ENCODE measurements at places on chromosomes 12 and 14.

- DNase-seq: no peak
Measured at GRCh38 chr14:52954346-52955214, 3.7 kb upstream of the FERMT2 start.

DNA sequence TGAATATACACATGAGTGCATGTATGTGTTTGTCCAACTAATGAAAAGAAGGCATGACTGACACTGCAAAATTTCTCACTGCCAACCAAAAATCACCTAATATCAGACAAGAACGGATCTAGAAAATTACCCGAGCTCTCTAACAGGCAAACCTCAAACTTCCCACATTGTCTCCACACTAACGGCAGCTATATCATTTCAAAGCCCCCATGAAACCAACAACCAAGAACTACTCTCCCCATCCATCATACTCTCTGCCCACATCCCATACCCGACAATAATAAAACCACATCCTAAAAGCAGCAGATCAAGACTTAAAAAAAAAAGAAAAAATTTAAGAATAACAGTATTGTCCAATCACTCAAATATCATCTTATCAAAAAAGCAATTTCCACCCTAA, 227.1 kb downstream of the CEP128 start:
- DNase-seq: no peak

DNA sequence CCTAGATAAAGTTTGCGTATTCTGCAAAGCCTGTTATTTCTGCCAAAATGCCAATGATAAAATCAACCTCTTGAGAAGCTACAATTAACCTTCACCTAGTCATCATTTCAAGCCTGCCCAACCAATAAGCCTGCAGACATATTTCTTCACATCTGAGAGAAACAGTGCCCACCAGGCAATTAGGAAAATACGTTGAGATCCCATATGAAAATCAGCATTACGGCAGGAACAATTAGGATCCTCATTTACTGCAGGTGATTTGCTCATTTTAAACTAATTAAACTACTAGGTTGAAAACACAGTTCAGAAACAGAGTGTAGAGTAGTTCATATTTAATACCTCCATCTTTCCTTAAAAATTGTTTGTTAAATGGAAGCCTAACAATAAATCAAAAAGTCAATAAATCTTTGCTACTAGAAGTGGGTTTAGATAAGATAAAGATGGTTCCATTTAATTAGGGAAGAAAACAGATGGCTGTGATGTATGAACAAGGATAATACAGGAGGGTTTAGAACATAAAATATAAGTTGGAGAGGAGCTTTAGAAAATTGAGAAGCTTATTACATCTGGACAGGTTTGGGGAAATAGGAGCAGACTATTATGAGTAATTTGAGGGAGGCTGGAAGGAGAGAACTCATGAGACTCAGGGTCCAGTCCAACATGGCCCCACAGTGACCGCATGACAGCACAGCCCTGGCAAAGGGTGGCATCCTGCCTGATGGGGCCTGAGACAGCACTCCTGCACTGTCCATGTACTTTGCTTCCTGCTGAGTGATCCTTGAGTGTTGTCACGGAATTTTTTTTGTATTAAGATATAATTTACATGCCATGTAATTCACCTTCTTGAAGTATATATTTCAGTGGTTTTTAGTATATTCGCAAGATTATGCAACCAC, 26.9 kb upstream of the PYGL start:
- DNase-seq: no peak

- peak; percentile 68 for DNase-seq
Measured at GRCh38 chr14:94771906-94772490, 2.1 kb upstream of the GSC start.

DNA sequence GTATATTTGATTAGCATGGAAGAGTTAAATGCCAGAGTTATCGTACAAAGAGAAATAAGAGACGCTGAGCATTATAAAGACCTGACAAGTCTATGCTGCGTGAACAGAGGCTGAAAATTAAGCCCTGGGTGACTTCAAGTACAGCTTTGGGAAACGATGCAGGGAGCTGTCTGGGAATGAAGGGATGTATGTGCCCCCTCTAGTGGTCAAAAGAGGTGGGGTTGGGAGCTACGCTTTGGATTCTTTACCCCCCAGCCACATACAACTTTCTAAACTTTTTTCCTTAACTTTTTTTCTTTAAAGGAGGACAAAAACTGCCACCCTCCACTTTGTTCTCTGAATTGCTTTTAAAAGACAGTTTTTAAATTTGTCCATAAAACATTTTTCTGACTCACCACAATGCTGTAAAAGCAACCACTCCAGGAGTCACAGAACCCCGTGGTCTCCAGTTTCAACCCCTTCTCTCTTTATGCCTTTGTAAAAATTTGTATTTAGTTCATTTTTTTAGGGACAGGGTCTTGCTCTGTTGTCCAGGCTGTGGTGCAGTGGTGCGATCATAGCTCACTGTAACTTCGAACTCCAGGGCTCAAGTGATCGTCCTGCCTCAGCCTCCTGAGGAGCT, 59.4 kb downstream of the ZNF664 start:
- DNase-seq: peak; percentile 82

- DNase-seq: no peak
Measured at GRCh38 chr14:73776194-73776537, 62.0 kb upstream of the PNMA1 start.

- DNase-seq: no peak
Measured at GRCh38 chr14:33692762-33693161, 258.1 kb downstream of the EGLN3 start.

DNA sequence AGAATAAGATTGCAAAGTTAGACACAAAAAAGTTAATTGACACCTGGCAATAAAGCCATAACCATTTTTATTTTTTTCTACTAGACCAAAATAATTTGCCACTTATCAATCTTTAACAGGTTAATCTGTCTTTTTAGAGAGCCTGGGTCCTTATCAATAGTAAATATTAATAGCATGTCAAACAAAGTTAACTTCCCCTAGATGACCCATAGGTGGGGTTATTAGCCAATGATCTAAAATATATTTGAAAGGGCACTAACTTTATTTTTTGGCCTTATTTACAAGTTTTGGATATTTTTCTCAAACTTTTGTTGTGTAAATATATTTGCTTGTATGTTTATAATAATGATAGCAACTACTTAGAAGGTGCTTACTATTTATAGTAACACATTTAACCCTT, 3.9 kb downstream of the ANKRD33 start:
- no peak for DNase-seq

- DNase-seq: no peak
Measured at GRCh38 chr12:71014180-71014785, 93.7 kb upstream of the PTPRR start.

DNA sequence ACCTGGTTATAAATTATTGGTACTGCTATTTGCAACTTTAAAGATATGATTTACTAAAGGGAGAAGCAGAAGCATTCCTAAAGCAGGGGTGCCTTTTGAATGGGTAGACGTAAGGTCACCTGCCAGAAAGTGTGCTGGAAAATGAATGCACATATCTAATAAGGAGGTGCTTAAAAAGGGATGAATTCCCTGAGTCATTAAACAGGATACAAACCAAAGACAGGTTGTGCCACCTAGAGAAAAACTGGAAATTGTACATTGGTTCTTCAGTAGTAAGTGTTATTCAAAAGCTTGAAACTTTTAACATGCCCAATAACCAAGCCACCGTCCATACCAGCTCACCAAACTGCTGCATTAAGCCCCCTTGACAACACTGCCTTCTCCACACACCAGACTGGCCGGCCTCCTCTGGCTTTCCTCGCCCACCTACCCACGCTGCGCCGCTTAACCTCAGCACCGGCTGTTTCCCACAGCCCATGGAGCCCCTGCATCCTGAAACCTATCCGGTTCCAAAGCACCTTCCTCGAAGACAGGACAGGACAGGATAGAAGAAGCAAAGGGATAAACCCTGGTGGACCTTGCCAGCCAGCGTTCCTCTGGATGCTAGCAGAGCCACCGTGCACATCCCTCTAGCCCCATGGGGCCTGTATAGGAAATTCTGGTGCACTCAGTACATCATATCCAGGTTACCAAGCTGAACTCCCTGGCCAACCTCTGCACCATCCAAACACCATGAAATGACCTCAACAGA, 201.5 kb upstream of the CAND1 start:
- DNase-seq: peak; percentile 65

GRCh38 chr12:128609861-128610260, 213.9 kb downstream of the SLC15A4 start:
- DNase-seq: no peak

- DNase-seq: peak; percentile 58
Measured at GRCh38 chr12:131103669-131104462, 150.2 kb downstream of the ADGRD1 start.

- peak; percentile 83 for DNase-seq
Measured at GRCh38 chr12:51028126-51028812, 2.1 kb upstream of the SLC11A2 start.

GRCh38 chr12:68042212-68042699, 53.0 kb downstream of the IFNG-AS1 start:
- no peak for DNase-seq
